ENCODE measurements at places on chromosomes 7 and 10. TPM values are rescaled to one million over a fixed set of nuclear protein-coding genes. Genes with fewer than 3 reads are reported as not detected.

The TBXAS1 gene
- 10.5 TPM for polyA plus RNA-seq

The CALCR gene
- polyA plus RNA-seq, result not detected

The CCL24 gene
- polyA plus RNA-seq, result not detected

DNA sequence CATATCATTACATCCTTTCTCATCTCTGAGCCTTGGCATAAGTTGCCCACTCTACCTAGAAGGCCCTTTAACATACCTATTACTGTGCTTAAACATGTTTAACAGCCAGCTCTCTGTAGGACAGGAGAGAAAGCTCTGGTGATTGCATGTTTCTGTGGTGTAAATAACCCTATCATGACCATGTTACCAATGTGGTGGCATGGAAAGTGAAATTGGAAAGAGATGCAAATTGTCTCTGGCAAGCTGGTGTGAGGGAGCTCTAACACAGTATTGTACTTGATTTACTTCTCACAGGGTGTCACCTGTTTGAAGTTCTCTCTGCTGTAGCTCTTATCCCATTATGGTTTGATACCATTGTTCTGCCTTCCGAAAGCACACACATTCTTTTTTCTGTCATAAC lies 231.8 kb upstream of the DKK1 start:
- no peak for DNase-seq

All from adrenal gland (tissue), 19 donors.